ENCODE measurements at places on chromosomes 16 and 17. TPM values are rescaled to one million over a fixed set of nuclear protein-coding genes. Genes with fewer than 3 reads are reported as not detected.

GRCh38 chr17:21252289-21252795, 868 bp downstream of the NATD1 start:
- H3K27ac ChIP-seq = no peak overlapping the region
- H3K4me1 ChIP-seq = peaks cover 27% of the 10 kb centered on the region
- H3K27me3 ChIP-seq = no peaks in the 10 kb centered on the region
- H3K4me3 ChIP-seq = peak overlapping the region; percentile 58

GRCh38 chr16:23466162-23466885, 13.3 kb upstream of the COG7 start:
- H3K27me3 ChIP-seq = no peaks in the 10 kb centered on the region
- peaks cover 37% of the 10 kb centered on the region for H3K36me3 ChIP-seq
- H3K4me1 ChIP-seq = no peaks in the 10 kb centered on the region
- no peak overlapping the region for H3K4me3 ChIP-seq

DNA sequence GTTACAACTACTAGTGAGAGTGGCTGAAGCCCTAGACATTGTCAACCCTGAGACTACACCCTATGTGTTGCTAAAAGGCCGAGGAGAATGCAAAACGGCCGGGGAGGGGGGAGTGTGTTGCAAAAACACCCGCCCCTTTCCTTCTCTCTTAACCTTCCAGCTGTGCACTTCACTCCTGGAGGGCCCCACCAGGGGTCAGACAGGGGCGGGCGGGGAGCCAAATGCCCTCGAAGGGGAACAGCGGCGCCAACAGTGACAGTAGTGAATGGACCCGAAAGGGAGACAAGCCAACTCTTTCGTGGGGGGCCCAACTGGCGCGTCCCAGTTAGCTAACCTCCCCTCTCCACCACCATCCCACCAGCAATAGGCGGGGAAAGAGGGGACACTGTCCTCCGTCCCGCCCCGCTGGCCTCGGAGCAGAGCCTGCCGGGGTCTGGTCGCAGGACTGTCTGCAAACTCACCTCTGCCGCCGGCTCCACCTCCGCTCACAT, 352 bp downstream of the MARF1 start:
- peak overlapping the region; percentile 96 for H3K27ac ChIP-seq
- peaks cover 39% of the 10 kb centered on the region for H3K4me1 ChIP-seq
- no peaks in the 10 kb centered on the region for H3K27me3 ChIP-seq
- H3K4me3 ChIP-seq = peak overlapping the region; percentile 80
- DNase-seq = peak; percentile 82

DNA sequence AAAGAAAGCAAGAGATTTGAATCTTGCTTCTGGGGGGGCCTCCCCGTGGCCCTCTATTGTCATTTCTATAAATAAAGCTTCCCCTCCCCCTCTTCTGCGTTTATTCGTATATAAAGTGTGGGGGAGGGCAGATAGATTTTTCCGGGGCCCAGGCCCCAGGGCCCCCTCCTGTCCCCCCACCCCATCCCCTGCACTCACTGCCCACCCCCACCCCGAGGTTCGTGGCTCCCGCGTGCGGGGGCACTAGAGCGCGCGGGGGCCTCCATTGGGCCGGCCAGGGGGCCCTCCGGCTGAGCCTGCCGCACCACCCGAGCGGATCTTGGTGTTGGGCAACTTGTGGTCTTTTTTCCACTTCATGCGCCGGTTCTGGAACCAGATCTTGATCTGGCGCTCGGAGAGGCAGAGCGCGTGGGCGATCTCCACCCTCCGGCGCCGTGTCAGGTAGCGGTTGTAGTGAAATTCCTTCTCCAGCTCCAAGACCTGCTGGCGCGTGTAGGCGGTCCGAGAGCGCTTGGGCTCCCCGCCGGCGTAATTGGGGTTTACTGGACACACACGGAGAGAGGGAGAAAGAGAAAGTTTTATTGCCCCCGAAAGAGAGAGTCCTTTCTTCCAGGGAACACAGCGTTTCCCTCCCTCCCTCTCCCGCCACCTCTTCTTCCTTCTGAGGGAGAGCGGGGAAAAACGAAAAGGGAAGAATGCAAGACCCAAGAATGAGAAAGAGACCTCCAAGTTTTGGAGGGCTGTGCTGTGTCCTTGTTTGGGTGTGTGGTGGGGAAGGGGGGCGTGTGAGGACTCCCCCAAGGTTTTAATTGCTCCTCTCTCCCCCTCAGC, 1.5 kb downstream of the HOXB4 start:
- no peak for DNase-seq
- H3K27me3 ChIP-seq = peaks cover 32% of the 10 kb centered on the region
- H3K4me3 ChIP-seq = peak overlapping the region; percentile 84
- peaks cover 50% of the 10 kb centered on the region for H3K4me1 ChIP-seq
- no peak overlapping the region for H3K27ac ChIP-seq
- no peaks in the 10 kb centered on the region for H3K36me3 ChIP-seq

DNA sequence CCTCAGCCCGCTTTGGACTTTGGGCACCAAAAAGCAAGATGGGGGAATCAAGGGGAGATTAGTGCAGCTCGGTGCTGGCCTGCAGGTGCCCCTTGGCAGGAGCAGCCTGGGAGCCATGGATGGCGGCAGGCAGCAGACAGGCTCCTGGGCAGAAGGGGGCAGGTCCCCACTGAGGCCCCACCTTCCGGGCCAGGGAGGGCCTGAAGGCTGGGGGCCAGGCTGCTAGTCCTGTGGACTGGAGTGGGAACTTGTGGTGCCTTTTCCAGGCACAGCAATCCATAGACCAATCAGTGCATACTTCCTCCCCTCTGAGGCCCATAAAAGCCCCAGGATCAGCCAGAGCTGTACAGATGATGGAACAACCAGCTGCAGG, 64.0 kb downstream of the USP32 start:
- H3K27ac ChIP-seq = no peak overlapping the region
- DNase-seq = no peak
- no peaks in the 10 kb centered on the region for H3K27me3 ChIP-seq
- H3K36me3 ChIP-seq = peaks cover 3% of the 10 kb centered on the region

GRCh38 chr17:18319604-18320256, 4.6 kb downstream of the SMCR8 start:
- H3K27me3 ChIP-seq = no peaks in the 10 kb centered on the region
- no peak overlapping the region for H3K4me3 ChIP-seq
- DNase-seq = no peak
- H3K27ac ChIP-seq = no peak overlapping the region
- peaks cover 70% of the 10 kb centered on the region for H3K4me1 ChIP-seq

- H3K36me3 ChIP-seq = no peaks in the 10 kb centered on the region
- H3K4me1 ChIP-seq = peaks cover 23% of the 10 kb centered on the region
- H3K4me3 ChIP-seq = no peak overlapping the region
- no peaks in the 10 kb centered on the region for H3K27me3 ChIP-seq
- no peak overlapping the region for H3K27ac ChIP-seq
Measured at GRCh38 chr16:57308041-57308440, 23.6 kb upstream of the PLLP start.

GRCh38 chr17:62965686-62966425, at the start of gene TANC2:
TSS of gene TANC2 (plus strand) at chr17:62966235. CDS start at chr17:63009560, 43,325 bp downstream.
- no peaks in the 10 kb centered on the region for H3K36me3 ChIP-seq
- peak within 1 kb of the TSS; percentile 76 for H3K4me3 ChIP-seq
- peak; percentile 76 for DNase-seq
- peaks cover 18% of the 10 kb centered on the region for H3K4me1 ChIP-seq
- H3K27me3 ChIP-seq = no peaks in the 10 kb centered on the region
- peak within 1 kb of the TSS; percentile 77 for H3K27ac ChIP-seq

- no peaks in the 10 kb centered on the region for H3K27me3 ChIP-seq
- H3K4me3 ChIP-seq = no peak overlapping the region
- H3K36me3 ChIP-seq = peaks cover 45% of the 10 kb centered on the region
Measured at GRCh38 chr17:1034652-1035210, 37.8 kb downstream of the TIMM22 start.

DNA sequence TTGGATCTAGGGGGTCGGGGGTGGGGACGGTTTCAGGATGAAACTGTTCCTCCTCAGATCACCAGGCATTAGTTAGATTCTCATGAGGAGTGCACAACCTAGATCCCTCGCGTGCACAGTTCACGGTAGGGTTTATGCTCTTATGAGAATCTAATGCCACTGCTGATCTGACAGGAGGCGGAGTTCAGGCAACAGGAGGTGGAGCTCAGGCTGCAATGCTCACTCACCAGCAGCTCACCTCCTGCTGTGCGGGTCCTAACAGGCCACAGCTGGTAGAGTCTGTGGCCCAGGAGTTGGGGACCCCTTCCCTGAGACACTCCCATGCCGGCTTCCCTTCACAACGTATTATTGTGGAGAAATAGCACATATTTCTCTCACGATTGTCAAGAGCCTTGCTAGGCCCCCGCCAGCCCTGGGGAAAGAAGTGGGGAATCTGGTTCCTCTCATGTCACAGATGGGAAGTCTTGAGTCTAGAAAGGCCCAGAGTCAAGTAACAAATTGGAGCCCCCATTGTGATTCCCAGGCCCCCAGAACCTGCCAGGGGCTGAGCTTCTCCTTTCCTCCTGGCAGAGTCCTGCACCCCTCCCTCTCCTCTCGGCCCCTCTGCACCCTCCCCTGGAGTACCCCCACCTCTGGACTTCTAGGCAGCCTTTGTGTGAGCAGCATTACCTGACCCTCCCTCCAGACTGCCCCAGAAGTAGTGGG, 6.1 kb upstream of the KRT14 start:
- no peaks in the 10 kb centered on the region for H3K36me3 ChIP-seq
- H3K27ac ChIP-seq = no peak overlapping the region
- H3K4me1 ChIP-seq = no peaks in the 10 kb centered on the region
- H3K4me3 ChIP-seq = no peak overlapping the region
- no peaks in the 10 kb centered on the region for H3K27me3 ChIP-seq

- H3K27ac ChIP-seq = no peak overlapping the region
- DNase-seq = no peak
- H3K4me1 ChIP-seq = no peaks in the 10 kb centered on the region
Measured at GRCh38 chr17:9768381-9768934, 22.9 kb downstream of the DHRS7C start.

GRCh38 chr16:29925781-29926710, at the start of gene KCTD13:
TSS of gene KCTD13 (minus strand) at chr16:29926226. CDS start at chr16:29926033, 193 bp downstream.
- H3K4me1 ChIP-seq = peaks cover 30% of the 10 kb centered on the region
- H3K27ac ChIP-seq = peak within 1 kb of the TSS; percentile 42
- H3K36me3 ChIP-seq = peaks cover 21% of the 10 kb centered on the region
- H3K27me3 ChIP-seq = no peaks in the 10 kb centered on the region

GRCh38 chr17:1720856-1721386, 3.6 kb upstream of the WDR81 start:
- H3K36me3 ChIP-seq = peaks cover under 1% of the 10 kb centered on the region
- no peak overlapping the region for H3K27ac ChIP-seq
- no peaks in the 10 kb centered on the region for H3K27me3 ChIP-seq
- peaks cover 68% of the 10 kb centered on the region for H3K4me1 ChIP-seq
- DNase-seq = peak; percentile 77
- no peak overlapping the region for H3K4me3 ChIP-seq

GRCh38 chr16:46974352-46974751, 878 bp upstream of the DNAJA2 start:
- H3K36me3 ChIP-seq = peaks cover 18% of the 10 kb centered on the region
- DNase-seq = no peak
- H3K27me3 ChIP-seq = no peaks in the 10 kb centered on the region
- peak overlapping the region; percentile 86 for H3K4me3 ChIP-seq
- H3K27ac ChIP-seq = peak overlapping the region; percentile 93

DNA sequence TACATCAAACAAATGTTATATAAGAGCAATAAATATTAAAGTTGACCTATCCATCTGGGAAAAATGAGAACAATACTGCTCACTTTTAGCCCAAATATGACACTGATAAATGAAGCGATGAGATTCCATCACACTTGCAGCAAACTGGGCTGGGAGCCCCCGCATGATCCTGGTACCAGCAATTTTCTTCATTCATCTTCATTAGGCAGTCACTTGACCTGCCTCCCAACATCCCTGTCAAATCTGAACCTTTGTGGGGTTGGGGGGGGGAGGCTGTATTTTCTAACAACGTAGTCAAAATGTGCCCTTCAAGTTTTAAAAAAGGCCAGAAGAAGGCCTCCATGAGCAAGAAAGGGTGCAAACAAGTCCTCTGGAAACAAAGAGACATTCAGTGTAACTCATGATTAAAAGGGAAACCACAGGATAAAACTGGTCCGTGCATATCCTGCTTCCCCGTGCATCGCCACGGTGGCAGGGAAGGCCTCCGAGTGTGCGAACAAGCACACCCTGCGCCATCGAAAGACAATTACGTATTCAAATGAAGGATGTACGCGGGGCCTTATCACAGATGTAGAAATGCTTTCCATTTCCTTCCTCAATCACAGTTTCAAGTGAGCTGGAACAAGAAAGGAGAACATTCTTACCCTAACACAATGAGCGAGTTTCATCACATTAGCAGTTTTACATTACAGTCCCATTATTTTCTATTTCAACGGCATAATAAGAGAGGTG, 48.4 kb downstream of the TOX3 start:
- DNase-seq = no peak
- H3K4me1 ChIP-seq = no peaks in the 10 kb centered on the region

DNA sequence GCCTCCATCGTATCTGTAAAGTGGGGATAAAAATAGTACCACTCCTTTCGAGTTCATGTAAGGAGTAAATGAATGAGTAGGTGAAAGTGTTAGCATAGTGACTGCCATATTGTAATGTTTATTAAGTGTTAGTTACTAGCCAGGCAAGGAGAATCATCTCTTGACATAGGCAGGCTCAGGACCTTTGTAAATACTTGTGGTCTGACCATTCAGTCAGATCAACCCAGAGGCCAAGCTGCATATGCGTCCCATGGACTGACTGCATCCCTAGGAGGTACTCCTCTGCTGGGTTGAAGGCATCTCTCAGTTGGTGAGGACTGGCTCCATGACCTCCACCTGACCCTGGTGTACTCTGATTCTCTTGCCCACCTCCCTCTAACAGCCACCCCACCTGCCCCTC, 40.5 kb upstream of the CDRT4 start:
- peaks cover 4% of the 10 kb centered on the region for H3K4me1 ChIP-seq
- no peak overlapping the region for H3K4me3 ChIP-seq
- H3K27me3 ChIP-seq = no peaks in the 10 kb centered on the region

GRCh38 chr16:84663433-84664101, 15.3 kb downstream of the KLHL36 start:
- H3K36me3 ChIP-seq = peaks cover 84% of the 10 kb centered on the region
- no peak overlapping the region for H3K4me3 ChIP-seq
- no peak for DNase-seq
- no peaks in the 10 kb centered on the region for H3K27me3 ChIP-seq
- peaks cover 11% of the 10 kb centered on the region for H3K4me1 ChIP-seq
- no peak overlapping the region for H3K27ac ChIP-seq

GRCh38 chr16:9480503-9480902, 389.1 kb downstream of the HAPSTR1 start:
- no peaks in the 10 kb centered on the region for H3K4me1 ChIP-seq
- H3K27ac ChIP-seq = no peak overlapping the region
- H3K4me3 ChIP-seq = no peak overlapping the region
- no peak for DNase-seq

DNA sequence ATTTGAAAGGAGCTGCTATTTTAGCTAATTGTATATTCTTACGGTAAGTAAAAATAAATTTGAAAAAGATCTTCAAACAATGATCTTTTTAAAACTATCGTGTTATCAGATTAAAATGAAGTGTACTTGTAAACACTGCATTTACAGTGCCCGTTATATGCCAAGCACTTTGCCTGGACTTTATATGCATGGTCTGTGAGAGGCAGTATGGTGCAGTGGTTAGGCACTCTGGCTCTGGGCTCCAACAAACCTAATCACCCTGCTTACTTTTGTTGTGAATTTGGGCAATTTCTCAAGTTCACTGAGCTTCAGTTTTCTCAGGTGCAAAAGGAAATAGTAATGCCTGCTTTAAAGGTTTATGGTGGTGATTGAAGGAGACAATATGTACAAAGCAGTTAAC, 1.4 kb downstream of the PMP22 start:
- H3K27me3 ChIP-seq = peaks cover 55% of the 10 kb centered on the region
- no peaks in the 10 kb centered on the region for H3K36me3 ChIP-seq
- no peak overlapping the region for H3K27ac ChIP-seq
- DNase-seq = no peak
- H3K4me3 ChIP-seq = no peak overlapping the region
- H3K4me1 ChIP-seq = peaks cover 19% of the 10 kb centered on the region

Gene PPY
- not detected for total RNA-seq

Gene KIF2B
- total RNA-seq = not detected

Gene TOM1L1
- not detected for total RNA-seq

Gene CDH11
- total RNA-seq = not detected

Gene RAD51C
- total RNA-seq = 11.6 TPM

Gene G6PC1
- total RNA-seq = not detected

Data from CD4-positive, alpha-beta T cell (primary cell).